ENCODE measurements at places on chromosomes 2 and 18.

GRCh38 chr2:159904959-159905305, 106.9 kb upstream of the CD302 start:
- DNase-seq, result no peak

- DNase-seq, result no peak
Observed at GRCh38 chr2:61158356-61158955, 3.5 kb upstream of the C2orf74 start.

DNA sequence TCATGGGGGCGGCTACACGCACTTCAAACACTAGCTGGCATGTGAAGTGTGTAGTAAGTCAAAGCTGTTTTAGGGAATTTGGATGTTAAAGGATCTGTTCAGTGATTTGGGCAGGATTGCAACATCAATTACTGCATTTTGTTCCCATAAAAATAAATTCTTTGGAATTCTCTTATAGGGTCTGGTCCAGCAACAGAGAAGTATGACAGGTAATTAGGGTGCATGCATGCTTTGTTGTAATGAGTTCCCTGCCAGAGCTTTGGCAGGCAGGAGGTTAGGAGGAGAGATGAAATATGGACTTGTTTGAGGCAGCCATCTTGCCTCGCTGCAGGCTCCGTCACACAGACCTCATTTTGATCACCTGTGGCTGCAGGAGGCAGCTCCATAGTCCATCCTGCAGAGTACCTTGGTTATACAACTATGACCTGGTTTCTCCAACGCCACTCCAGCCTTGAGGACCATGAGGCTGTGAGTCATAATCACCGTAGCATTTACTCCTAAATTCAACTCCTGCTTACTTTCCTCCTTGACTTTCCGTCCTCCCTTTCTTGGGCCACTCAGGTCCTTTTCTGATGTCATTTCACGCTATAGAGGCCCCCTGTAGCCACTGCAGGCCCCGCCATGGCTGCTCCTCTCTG, 26.5 kb upstream of the EML4 start:
- DNase-seq, result no peak

DNA sequence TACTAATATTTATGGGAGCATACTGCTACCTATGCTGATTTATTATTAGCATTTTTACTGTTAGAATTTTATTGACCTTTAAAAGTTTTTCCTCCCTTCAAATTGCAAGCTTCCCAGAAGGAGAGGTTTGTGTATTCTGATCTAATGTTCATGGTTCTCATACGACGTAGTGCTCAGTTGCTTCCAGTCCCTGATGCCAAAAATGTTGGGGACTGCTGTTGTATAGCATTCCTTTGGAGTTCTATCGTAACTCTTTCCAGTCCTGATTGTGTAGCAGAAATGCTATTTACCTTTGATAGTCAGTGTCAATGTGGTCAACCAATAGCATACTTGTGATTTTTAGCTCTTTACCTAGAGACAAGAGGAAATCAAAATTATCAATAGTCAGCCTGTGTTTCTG, 69.5 kb upstream of the ZSWIM2 start:
- DNase-seq, result no peak
